ENCODE measurements at places on chromosomes 7 and 10.

GRCh38 chr10:104013489-104013888 lies 46.5 kb downstream of the SLK start:
- no peak for DNase-seq

- DNase-seq: no peak
Observed at GRCh38 chr10:72261784-72262404, 11.8 kb upstream of the DDIT4 start.

- DNase-seq: no peak
Observed at GRCh38 chr7:44697136-44698045, 51.3 kb upstream of the ZMIZ2 start.

DNA sequence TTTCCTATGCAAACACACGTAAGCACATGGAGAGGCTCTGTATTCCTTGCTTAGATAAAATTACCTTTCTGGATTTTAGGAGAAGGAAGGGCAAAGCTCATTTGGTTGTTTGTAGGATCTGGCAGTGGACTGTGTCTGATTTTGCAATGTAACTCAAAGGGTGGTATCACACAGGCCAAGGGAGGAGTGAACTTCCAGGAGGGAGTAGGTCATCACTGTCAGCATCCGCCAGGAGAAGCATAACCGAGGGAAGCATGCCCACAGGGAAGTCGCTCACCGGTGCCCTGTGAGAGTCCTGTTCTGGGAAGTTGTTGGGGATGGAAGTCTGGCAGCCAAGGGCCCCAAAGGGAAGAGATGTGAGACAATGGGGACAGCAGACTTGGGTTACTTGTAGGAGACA lies 74.4 kb downstream of the CFAP58 start:
- no peak for DNase-seq

GRCh38 chr7:116339564-116339963 lies 129.2 kb downstream of the TES start:
- DNase-seq: no peak

- no peak for DNase-seq
Observed at GRCh38 chr7:64045301-64046040, at the start of gene ZNF727. Gene ZNF727, plus strand, starts transcription at chr7:64045434. Its CDS starts 188 bp downstream, at chr7:64045622.

DNA sequence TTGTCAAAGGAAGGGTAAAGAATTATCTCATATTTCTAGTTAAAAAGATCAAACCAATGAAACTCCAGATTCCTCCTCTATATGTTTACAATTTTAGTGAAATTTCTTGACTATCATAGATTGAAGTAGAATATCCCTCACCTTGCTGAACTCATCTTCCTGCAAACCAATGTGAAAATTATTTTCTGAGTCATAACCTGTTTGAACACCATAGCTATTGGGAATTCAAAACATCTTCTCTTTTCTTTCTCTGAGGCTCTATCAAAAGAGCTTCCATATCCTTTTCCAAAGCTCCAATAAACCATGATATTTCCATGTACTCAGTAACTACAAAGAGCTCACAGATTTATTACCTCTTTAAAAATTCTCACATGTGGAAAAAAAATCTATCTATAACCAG lies 134.3 kb downstream of the DOCK4 start:
- DNase-seq: no peak

Measured in stimulated activated CD4-positive, alpha-beta T cell treated with anti-CD3 and anti-CD28 coated beads, Interleukin-2, amount 100 ng/mL, for 24 hours (primary cell).